ENCODE measurements at places on chromosomes 7 and 10. TPM values are rescaled to one million over a fixed set of nuclear protein-coding genes. Genes with fewer than 3 reads are reported as not detected.

Gene ACHE
- total RNA-seq: 71.4 TPM

Gene PDE6C
- not detected for total RNA-seq

Gene LRRN3
- 84.8 TPM for total RNA-seq

Gene FEZF1
- not detected for total RNA-seq

Gene SBDS
- 78.3 TPM for total RNA-seq

Gene CC2D2B
- total RNA-seq: 3.0 TPM

Gene PPP1R17
- 1.2 TPM for total RNA-seq

Measured in spinal cord (tissue), 10 donors.